ENCODE measurements at places on chromosomes 2 and 18.

- DNase-seq: no peak
These were observed 9.2 kb downstream of the TGIF1 start for GRCh38 chr18:3458952-3459853.

- peak; percentile 42 for DNase-seq
These were observed 619 bp downstream of the GALM start for GRCh38 chr2:38666556-38666910.

GRCh38 chr18:76756531-76757253, 65.7 kb upstream of the ZNF236 start:
- DNase-seq: no peak

DNA sequence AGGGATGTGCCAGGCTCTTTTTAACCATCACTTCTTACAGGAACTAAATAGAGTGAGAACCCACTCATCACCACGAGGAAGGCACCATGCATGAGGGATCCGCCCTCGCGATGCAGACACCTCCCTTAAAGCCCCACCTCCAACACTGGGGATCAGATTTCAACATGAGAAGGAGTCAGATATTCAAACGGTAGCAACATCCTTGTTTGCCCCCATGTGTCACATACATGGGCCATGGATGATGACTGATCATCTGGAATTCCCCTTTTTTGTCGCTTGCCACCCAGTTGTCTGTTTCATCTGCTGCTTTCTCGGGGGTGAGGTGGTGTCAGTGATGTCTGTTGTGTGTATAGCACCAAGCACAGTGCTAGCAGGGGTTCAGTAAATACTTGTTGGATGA, 57.9 kb downstream of the NCK2 start:
- peak; percentile 70 for DNase-seq

- no peak for DNase-seq
These were observed 550.7 kb downstream of the THSD7B start for GRCh38 chr2:137316075-137316474.

DNA sequence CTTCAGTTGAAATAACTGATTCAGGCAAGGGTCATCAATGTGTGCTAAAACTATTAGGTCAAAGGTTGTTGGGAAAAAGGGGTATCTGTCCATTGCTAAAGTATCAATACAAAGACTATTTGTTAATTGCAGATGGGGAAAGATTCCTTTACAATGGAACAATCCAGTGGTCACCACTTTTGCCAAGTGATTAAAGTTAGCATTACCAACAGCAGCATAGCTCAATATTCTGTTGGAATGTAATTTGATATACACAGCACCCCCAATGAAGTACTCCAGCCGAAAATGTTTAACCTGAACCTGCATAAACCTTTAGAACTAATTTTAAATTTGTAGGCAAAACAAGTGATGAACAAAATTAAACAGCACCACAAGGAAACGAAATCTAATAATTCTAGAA, 191.0 kb downstream of the TCF4 start:
- DNase-seq: no peak

DNA sequence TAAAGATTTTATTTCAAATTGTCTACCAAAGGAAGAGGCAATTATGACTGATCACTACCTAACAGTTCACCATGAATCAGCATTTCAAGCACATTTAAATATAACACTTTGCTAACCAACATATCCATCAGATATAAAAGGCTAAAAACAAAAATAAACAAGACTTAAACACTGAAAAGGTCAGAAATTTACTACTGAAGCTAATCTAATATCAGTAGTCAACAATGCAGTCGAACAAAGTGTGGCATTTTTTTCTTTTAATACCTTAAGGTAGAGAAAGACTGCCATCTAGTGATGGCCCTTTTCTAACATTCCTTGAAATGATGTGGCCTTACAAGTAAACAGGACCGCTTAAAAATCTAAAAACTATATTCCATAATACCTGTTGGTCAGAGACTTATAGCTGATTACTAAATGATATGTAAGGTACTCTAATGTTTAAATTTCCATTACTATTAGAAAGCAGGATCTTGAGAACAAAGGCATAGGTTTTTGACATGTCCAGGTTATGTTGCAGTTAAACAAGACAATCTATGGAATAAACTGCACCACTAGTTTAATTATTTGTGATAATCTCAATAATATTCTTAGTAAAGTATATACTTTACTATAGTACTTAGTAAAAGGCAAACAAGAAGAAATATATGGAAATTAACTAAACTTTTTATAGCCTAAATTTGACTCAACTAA, 80.0 kb downstream of the EXOC6B start:
- DNase-seq: no peak

- DNase-seq: peak; percentile 21
These were observed 30.9 kb upstream of the REEP1 start for GRCh38 chr2:86368161-86368824.

DNA sequence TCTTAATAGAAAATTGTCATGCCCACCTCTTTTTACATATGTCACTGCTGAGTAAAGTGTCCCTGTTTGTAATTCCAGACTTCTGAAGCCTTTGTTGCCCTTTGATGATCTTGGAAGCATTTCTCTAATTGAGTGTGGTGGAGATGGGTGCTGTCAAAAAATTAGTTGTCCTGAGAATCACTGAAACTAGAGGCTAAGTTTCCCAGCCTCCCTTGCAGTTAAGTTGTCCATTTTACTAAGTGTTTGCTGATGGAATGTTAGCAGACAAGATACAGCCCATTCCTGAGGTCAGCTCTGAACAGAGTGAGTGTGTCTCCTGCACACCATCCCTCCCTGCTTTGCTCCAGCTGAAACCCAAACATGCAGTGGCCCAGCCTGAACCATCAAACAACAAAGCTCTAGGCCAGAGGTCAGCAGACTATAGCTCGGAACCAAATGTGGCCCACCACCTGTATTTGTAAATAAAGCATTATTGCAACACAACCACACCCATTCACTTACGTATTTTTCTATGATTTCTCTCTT, 28.1 kb upstream of the TMEM177 start:
- DNase-seq: no peak

DNA sequence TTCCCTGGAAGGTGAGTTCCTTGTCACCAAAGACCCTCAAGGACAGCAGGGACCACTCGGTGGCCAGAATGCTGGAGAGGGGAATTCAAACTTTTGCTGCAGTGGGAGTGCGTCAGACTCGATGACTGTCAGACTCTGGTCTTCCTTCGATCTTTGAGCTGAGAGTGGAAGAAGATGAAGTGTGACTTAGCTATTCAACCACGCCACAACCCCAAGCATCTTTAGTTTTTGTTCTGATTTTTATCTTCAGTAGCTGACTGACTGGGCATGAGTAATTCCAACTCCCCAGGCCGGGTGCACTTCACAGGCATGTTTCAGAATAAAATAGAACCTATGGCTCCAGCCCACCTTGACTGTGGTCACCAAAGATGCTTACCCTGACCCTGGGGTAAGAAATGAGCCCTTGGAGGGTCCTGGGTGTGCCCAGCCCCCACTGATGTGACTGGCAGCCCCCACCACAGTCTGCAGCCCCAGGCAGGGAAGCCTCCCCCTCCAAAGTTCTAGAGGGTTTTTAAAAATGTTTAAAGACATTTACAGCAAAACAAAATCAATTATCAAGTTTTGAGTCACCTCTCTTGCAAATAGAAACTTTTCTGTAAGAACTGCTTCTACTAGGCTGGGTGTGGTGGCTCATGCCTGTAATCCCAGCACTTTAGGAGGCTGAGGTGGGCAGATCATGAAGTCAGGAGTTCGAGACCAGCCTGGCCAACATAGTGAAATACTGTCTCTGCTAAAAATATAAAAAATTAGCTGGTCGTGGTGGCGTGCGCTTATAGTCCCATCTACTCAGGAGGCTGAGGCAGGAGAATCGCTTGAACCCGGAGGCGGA, 24.9 kb upstream of the YWHAQ start:
- DNase-seq: no peak

DNA sequence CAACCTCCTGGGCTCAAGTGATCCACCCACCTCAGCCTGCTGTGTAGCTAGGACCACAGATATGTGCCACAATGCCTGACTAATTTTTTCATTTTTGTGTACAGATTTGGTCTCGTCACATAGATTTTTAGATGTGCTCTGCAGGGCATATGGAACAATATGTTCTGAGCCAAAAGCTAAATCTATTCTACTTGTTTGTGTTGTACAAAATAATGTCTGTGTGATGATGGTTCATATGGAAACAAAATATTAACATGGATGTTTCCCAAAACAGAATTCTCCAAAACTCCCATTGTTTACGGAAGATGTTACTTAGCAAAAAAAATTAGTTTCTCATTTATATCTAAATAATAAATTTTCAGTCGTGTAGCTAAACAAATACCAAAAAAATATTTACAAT, 12.6 kb upstream of the KLHL23 start:
- no peak for DNase-seq

DNA sequence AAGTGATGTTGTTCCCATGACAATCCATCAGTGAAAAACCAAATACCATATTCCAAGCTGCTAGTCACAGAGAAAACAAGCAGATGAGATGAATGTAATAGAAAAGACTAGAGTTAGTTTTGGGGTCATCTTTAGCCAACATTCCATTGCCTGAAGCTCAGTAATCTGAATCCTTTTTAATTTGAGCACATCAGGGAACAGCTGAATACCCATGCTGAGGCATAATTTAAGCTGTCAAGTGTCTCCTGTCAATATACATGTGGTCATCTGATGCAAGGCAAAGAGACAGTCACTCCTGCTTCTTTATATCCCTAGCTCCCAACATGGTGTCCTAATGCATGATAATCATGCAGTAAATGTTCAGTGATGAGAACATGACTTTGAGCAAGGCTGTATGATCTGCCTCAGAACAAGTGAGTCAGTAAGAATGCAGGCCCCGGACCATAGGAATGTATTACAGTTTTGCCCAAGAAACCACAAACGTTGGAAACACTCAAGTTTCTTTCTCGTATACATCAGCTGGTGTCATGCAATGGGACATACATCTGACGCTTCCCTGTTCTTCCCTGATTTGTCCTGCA, 48.0 kb downstream of the CDK15 start:
- DNase-seq: no peak

DNA sequence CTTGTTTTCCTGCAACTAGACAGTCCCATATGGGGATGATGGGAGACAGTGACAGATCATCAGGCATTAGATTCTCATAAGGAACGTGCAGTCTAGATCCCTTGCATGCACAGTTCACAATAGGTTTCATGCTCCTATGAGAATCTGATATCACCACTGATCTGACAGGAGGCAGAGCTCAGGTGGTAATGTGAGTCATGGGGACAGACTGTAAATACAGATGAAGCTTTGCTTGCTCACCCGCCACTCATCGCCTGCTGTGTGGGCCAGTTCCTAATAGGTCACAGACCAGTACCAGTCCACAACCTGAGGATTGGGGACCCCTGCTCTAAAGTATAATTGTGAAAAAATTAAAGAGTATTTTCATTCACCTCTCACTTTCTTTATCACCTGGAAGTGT, 23.6 kb upstream of the RAB1A start:
- no peak for DNase-seq

- no peak for DNase-seq
These were observed 61.5 kb downstream of the NFATC1 start for GRCh38 chr18:79457239-79457638.

DNA sequence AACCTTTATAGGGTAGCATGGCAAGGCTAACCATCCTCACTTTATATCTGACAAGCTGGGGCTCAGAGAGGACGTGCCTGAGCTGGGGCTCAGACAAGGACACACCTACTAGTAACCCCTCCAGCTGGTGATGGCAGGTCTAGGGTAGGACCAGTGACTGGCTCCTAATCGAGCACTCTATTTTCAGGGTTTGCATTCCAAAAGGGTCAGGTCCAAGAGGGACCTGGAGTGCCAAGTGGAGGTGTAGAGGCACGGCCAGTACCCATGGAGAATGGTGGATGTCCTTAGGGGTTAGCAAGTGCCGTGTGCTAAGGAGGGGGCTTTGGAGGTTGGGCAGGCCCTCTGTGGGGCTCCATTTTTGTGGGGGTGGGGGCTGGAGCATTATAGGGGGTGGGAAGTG, 1.2 kb upstream of the DES start:
- DNase-seq: no peak

- DNase-seq: no peak
These were observed 35.6 kb downstream of the GDF7 start for GRCh38 chr2:20702563-20702962.

DNA sequence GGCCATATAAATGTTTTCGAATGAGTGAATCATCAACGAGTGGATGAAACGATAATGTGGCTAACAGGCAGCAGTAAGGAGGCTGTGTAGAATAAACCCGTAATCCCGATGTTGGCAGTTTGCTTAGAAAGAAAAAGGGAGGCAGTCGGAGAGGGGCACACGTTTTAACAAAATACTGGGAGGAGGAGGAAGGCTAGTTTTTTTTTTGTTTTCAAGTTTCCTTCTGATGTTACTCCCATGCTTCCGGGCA, 476 bp upstream of the MSH2 start:
- no peak for DNase-seq

- DNase-seq: no peak
These were observed 24.1 kb upstream of the PLEKHM3 start for GRCh38 chr2:208049441-208049840.

GRCh38 chr2:209917154-209917771, 85.2 kb upstream of the RPE start:
- no peak for DNase-seq

- no peak for DNase-seq
These were observed 2.7 kb downstream of the CCDC88A start for GRCh38 chr2:55416786-55417568.
